ENCODE measurements at places on chromosomes 7 and 10.

- no peak for DNase-seq
Measured at GRCh38 chr10:83078160-83078559, 1061.1 kb upstream of the GHITM start.

DNA sequence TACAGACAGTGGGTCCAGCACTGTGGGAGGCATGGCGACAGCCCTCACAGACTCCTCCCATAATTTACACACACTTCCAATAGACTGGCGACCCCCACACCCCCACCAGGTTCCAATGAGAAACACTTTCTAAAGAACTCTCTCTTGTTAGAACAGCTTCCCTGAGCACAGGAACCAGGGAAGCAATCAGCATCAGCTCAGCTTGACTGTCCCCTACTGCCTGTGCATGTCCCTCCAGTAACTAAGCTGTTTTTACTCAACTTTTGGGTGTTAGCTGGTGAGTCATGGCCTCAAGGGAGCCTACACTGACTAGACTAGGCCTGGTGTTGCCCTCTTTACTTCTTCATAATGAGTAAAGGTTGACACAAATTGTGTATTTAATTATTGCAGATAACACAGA, 32.6 kb upstream of the HERPUD2 start:
- no peak for DNase-seq

GRCh38 chr10:119103903-119104653, at the start of gene DENND10:
TSS of gene DENND10 (plus strand) at chr10:119104113. CDS start at chr10:119104143, 30 bp downstream.
- peak; percentile 91 for DNase-seq

DNA sequence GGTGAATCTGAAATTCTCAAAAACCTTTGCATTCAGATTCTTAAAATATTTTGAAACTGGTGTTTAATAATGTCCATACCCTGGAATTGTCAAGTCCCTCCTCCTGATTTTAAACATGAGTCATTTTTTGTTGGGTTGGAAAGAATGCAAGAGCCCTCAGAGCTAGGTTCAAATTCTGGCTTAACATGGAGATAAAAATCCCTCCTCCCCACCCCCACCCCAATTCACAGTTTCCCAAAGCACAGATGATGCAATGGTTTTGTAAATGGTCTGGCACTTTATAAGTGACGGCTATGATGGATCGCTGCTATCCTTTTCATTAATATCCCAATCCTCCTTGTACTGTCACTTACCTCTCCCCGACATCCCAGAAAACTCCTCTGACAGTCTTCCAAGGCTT, 332.8 kb downstream of the PLXNA4 start:
- DNase-seq: no peak

GRCh38 chr7:18384491-18385143, 110.9 kb upstream of the HDAC9 start:
- no peak for DNase-seq

GRCh38 chr10:13375791-13376190, 27.7 kb upstream of the SEPHS1 start:
- DNase-seq: no peak

GRCh38 chr7:19284596-19285300, 139.5 kb upstream of the FERD3L start:
- no peak for DNase-seq

- no peak for DNase-seq
Measured at GRCh38 chr10:74282151-74282847, 131.3 kb downstream of the ADK start.

GRCh38 chr10:76466836-76467503, 1035.5 kb downstream of the LRMDA start:
- no peak for DNase-seq

- DNase-seq: no peak
Measured at GRCh38 chr7:140229101-140229525, 52.3 kb upstream of the KDM7A start.

DNA sequence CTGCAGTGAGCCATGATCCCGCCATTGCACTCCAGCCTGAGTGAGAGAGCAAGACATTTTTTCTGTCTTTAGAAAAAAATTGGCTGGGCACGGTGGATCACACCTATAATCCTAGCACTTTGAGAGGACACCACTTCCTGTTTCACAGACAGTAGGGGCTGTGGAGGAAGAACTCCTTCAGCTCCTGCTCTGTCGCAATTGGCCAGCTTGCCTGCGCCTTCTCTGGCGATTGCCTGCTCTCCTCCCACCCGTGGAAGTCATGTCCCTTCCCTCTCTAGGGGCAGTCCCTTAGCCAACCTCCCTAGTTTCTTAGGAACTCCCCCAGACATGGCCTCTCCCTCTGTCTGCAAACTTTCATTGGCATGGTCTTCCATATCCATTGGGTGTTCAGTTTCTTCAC, 8.7 kb downstream of the PDSS1 start:
- DNase-seq: no peak

GRCh38 chr10:91163869-91164474, 56.5 kb upstream of the PCGF5 start:
- DNase-seq: peak; percentile 35

DNA sequence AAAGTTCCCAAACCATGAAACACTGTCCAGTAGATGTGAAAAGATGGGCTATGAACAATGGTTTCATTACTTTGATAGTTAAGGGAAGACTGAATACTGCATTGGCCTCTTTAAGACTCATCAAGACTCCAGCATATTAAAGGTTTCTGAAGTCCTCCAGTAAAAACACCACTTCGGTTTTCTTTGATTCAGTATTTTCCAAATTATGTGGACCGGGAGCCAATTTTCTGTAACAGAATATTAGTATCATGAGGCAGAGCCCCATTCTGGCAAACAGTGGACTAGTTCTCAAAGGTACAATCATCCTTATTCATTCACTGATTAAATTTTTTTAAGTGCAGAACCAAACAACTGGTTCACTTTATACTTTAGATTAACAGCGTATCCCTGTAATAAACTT, 241.1 kb upstream of the LRGUK start:
- no peak for DNase-seq

GRCh38 chr10:5968681-5969453, 8.5 kb downstream of the IL15RA start:
- DNase-seq: no peak

GRCh38 chr10:85224366-85224940, 896.1 kb downstream of the CCSER2 start:
- DNase-seq: no peak

GRCh38 chr10:116992183-116992582, 12.8 kb downstream of the SHTN1 start:
- no peak for DNase-seq

- DNase-seq: no peak
Measured at GRCh38 chr10:99604862-99605261, 15.4 kb downstream of the SLC25A28 start.

DNA sequence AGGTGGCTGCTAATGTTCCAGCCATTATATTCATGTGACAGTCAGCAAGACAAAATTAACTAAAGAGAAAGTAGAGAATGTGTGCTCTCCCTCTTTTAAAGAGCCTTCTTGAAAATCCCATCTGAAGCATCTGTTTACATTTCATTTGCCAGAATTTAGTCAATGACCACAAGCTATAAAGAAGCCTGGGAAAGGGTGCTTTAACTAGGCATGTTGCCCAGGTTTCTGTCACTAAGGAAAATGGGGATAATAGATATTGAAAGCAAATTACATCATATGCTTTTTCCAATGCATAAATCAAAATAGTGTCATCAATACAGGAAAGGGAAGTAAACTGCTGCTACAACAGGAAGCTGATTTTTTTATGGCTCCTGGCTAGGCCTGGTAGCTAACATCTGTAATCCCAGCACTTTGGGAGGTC, 67.7 kb downstream of the ELAPOR2 start:
- no peak for DNase-seq

- DNase-seq: no peak
Measured at GRCh38 chr7:24965831-24966708, 13.9 kb downstream of the OSBPL3 start.

- peak; percentile 74 for DNase-seq
Measured at GRCh38 chr7:28922624-28923331, 35.4 kb downstream of the TRIL start.

GRCh38 chr10:3747984-3748383, 37.0 kb downstream of the KLF6 start:
- DNase-seq: no peak

All from right hindlimb (tissue), 1 donor.